ENCODE measurements at places on chromosomes 4 and X.

DNA sequence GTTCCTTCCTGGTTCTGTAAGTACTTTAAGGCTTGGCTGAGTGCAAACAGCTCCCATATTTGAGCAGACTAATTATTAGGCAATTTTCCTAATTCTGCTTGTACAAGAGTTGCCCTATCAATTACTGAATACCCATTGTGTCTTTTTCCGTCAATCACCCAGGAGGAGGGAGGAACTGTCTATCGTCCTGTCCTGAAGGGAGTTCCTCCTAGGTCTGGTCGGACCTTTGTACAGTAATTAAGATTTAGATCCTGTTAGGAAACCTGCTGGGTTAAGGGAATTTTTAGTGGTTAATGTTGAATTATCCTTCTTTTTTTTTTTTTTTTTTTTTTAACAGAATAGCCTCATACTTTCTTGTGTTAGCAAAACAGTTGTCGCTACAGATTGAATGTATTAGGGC lies 130.1 kb downstream of the KDM6A start:
- DNase-seq = no peak

DNA sequence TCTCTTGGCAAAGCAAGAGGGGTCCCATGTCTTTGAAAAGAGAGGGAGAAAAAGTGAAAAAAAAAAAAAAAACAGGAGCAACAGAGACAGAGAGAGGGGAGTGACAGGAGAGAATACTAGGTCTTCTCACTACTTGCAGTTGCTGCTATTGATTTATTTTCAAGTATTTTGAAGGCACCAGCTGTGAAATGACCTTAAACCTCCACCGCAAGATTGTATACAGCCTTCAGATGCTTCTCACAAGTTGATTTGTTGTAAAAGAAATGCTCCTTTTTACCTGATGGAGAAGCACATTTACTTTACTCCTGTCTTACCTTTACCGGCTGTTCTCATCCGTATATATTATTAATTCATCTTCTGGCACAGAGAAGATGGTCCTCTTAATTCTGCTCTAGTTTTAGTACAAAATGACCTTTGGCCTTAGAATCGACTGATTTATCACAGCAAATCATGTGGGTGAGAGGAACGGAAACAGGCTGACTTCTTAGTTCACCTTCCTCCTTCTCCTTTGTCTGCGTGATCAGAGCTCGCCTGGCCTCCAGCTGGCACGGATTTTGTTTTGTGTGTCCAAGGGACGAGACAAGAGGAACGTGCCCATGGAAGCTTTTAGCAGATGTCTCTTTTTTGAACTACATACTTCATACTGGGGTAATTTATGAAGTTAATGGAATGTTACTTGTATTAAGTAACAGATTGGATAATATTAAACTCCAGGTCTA lies 82.4 kb upstream of the PACRGL start:
- DNase-seq = no peak

GRCh38 chr4:78616046-78616498 lies 64.5 kb downstream of the ANXA3 start:
- peak; percentile 68 for DNase-seq

DNA sequence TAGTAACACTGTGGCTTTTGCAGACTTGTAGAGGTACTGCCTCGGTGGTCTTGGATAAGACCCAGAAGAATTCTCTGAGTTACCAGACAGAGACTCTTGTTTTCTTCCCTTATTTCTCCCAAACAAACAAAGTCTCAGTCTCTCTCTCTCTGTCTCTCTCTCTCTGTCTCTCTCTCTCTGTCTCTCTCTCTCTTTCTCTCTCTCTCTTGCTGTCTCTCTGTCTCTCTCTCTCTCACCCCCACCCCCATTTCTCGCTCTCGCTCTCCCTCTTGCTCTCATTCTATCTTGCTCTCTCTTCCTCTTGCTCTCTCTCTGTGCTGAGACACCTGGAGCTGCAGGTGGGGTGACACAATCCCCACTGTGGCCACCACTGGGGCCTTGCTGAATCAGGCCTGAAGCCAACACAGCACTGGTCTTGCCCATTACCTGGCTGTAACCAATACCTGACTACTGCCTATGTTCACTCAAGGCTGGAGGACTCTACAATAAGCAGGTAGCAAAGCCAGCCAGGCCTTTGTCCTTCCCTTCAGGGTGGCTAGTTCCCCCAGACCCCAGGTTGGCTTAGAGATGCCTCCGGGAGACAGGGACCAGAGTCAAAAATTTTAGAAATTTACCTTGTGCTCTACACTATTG lies 12.3 kb downstream of the LOC101059915 start:
- DNase-seq = no peak

DNA sequence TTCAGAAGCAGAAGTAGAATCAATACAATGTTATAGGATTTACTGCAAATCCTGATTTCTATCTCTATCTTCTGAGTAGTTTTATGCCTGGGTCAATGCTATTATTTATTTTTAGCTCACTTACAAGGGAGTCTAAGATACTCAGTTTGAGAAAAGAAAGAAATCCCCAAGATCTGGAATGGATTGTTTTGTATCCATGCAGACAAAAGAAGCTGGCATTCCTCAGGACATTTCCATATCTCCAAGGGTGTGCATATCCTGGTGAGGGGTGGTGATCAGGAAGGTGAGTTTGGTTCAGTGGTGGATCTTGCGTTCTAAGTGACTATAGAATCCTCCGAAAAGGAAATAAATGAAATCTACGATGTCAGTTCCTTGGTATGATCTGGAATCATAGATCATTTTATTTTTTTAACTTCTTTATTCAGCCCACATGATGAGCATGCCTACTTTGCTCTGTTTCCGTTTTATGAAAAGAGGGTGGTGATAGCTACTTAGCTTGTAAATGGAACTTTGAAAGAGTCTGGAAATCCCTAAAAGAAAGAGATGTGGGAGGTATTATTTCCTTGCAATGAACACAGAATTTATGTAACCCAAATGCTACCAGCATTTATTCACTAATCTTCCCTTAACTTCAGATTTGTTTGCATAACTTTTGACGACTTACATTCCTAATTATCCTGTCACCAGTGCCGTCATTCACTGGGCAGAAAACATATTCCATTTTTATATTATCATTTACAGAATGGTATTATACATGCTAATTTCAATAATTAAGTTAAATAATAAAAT lies 81.1 kb upstream of the RAPGEF2 start:
- DNase-seq = no peak

DNA sequence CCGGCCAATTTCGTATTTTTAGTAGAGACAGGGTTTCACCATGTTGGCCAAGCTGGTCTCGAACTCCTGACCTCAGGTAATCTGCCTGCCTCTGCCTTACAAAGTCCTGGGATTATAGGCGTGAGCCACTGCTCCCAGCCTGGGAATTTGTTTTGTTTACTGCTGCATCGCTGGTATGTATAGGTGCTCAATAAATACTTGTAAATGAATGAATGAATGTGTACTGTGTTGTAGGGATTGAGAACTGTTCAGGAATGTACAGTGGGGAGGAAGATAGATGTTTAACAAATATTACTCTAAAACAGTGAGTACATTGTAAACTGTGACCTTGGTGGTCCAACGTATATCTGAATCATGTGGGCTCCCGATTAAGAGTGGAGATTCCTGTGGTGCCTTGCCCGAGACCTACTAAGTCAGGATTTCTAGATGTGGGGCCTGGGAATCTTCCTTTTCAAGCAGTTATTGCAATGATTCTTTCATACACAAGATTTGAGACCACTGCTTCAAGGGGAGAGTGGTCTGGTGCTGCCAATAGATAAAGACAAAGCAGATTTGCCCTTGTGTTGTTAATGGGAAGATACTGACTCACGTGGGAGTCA lies 41.0 kb downstream of the WWC2 start:
- no peak for DNase-seq

GRCh38 chrX:33725535-33726210 lies 406.4 kb downstream of the FAM47A start:
- peak; percentile 10 for DNase-seq

GRCh38 chr4:99712099-99712498 lies 54.5 kb upstream of the C4orf54 start:
- no peak for DNase-seq

- no peak for DNase-seq
Observed at GRCh38 chrX:352582-353314, 34.0 kb downstream of the PPP2R3B start.

GRCh38 chr4:159735281-159736207 lies 632.7 kb downstream of the RAPGEF2 start:
- no peak for DNase-seq

DNA sequence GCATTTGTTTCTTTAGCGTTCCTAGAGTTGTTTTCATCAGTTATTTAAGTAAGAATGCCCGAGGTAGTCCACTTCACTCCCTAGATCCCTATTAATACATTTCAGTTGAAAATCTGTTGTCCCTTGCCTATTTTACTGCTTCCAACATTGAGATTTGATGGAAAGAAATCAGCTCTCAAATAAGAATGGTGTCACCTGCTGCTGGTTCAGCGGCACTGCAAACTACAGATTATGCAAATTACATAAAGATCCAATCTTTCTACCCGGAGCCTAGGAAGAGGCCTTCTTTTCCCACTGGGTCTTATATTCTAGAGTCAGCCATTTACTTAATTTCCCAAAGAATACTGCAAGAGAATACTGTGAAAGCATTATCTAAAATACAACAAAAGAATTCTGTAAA lies 597.6 kb upstream of the MAGEB2 start:
- no peak for DNase-seq

GRCh38 chr4:170202721-170203120 lies 113.0 kb upstream of the AADAT start:
- DNase-seq = no peak

GRCh38 chr4:160184884-160185283 lies 1082.0 kb downstream of the RAPGEF2 start:
- no peak for DNase-seq

- no peak for DNase-seq
Observed at GRCh38 chr4:41405464-41406112, 132.4 kb upstream of the LIMCH1 start.

DNA sequence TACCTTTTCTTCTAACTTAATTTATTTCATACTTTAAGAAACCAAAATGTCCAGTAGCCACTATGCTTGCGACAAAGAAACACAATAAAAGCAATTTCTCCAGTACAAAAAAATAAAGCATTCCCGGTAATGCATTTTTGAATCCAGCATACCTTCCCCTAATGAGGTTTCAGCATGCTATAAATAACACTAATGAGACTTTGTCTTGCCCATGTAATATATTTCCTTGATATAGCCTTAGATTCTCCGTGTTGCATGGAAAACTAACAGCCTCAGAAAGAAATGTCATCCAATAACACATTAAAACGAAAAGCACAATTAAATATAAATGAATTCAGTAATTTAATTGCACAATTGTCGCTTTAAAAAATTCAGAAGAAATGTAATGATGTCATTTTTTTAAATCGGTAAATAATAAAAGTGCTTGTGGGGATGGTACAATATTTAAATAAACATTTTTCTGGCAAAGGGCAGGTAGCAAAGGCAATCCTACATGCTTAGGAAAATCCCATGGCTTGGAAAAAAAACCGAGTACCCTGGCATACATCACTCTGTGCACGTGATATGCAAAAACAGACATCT lies 225.2 kb upstream of the PPARGC1A start:
- no peak for DNase-seq

- DNase-seq = no peak
Observed at GRCh38 chrX:9643807-9644206, 121.8 kb downstream of the GPR143 start.

- no peak for DNase-seq
Observed at GRCh38 chrX:103663981-103664762, 22.3 kb downstream of the MORF4L2 start.

DNA sequence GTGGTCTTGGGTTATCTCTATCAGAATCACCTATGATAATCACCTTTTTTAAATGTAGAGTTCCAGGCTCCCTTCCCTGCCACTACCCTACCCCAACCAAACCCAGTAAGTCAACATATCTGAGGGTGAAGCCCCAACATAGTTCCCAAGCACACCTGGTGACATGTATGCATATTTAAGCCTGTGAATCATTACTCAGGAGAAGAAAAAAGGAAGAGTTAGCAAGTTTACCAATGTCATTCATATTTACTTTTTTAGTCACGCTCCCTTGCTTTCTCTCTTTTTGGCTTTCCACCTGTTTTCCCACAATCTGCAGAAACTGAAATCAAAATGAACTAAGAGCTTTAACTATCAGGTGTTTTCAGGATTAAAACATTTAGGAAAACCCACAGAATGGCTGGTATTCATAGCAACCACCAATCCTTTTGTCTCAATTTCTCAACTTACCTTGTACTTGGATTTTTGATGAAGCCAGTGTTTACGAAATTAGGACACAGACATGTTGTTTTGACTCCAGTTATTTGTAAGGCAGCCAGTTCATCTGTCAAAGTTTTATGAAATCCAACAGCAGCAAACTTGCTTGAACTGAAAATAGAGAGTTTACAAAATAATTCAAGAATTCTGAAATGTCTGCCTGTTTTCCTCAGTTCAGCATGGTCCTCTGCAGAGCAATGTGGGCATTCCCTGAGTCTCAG lies 34.0 kb downstream of the HSD17B11 start:
- no peak for DNase-seq

GRCh38 chrX:37993176-37993575 lies 13.2 kb upstream of the SYTL5 start:
- DNase-seq = no peak

- no peak for DNase-seq
Observed at GRCh38 chrX:146615628-146616348, 193.8 kb upstream of the CXorf51B start.

- DNase-seq = no peak
Observed at GRCh38 chr4:15672101-15672500, 9.5 kb upstream of the FAM200B start.

DNA sequence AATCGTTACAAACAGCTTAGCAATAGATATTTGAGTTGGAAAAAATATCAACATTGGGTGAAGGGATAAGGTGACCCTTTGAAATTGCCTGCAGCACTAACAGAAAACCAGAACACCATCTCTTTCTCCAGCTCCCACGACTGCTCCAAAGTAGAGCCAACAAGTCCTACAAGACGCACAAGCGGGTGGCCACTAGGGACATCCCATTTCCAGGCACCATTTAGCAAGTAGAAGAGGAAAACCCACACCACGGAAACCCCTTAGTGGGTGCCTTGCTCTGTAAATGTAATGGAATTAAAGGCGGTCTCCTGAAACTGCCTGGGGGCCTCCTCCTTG lies 1.9 kb downstream of the ARHGAP6 start:
- DNase-seq = no peak

GRCh38 chrX:138082896-138083295 lies 517.0 kb downstream of the ZIC3 start:
- DNase-seq = no peak

- DNase-seq = no peak
Observed at GRCh38 chr4:123476089-123476488, 79.5 kb downstream of the SPRY1 start.

- no peak for DNase-seq
Observed at GRCh38 chrX:134513091-134513490, 53.1 kb downstream of the HPRT1 start.

- DNase-seq = no peak
Observed at GRCh38 chrX:40166582-40166981, 68.8 kb upstream of the BCOR start.
